ENCODE measurements at places on chromosomes 3 and 15. TPM values are rescaled to one million over a fixed set of nuclear protein-coding genes. Genes with fewer than 3 reads are reported as not detected.

Gene CHRD
- total RNA-seq, result 0.24 TPM

Gene RPL29
- 1,457 TPM for total RNA-seq

Gene FBXW12
- 0.05 TPM for total RNA-seq

Gene PRR20G
- not detected for total RNA-seq

Gene FOXB1
- 0.05 TPM for total RNA-seq

Gene SLC35G2
- 2.8 TPM for total RNA-seq

Measured in thymus (tissue), 14 donors.